ENCODE measurements at places on chromosomes 4 and X. TPM values are rescaled to one million over a fixed set of nuclear protein-coding genes. Genes with fewer than 3 reads are reported as not detected.

ATP6AP2 gene
- 191 TPM for polyA plus RNA-seq

ADH1B gene
- polyA plus RNA-seq = not detected

MAGEA12 gene
- polyA plus RNA-seq = not detected

FMR1 gene
- 5.8 TPM for polyA plus RNA-seq

STARD8 gene
- polyA plus RNA-seq = not detected

AMOT gene
- 0.52 TPM for polyA plus RNA-seq

FGG gene
- polyA plus RNA-seq = not detected

DRP2 gene
- polyA plus RNA-seq = 0.13 TPM

HELT gene
- polyA plus RNA-seq = not detected

PNMA6F gene
- not detected for polyA plus RNA-seq

IGFBP7 gene
- polyA plus RNA-seq = not detected

UGT2B7 gene
- polyA plus RNA-seq = not detected

AFF2 gene
- 0.03 TPM for polyA plus RNA-seq

ZMAT1 gene
- 1.7 TPM for polyA plus RNA-seq

NPNT gene
- polyA plus RNA-seq = not detected

PPBP gene
- polyA plus RNA-seq = not detected
